ENCODE measurements at places on chromosomes 3 and 15.

DNA sequence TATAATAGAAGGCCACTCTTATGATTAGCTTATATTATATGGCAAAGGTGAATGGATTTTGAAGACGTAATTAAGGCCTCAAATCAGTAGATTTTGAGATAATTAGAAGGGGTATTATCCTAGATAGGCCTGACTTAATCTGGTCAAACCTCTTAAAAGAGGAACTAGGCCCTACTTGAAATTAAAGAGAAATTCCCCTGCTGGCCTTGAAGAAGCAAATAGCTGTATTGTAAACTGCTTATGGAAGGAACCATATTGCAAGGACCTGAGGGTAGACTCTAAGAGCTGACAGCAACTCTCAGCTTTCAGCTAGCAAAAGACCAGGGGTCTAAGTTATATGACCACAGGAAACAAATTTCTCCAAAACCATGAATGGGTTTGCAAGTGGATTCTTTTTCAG is 219.0 kb upstream of the ONECUT1 start:
- DNase-seq: no peak

DNA sequence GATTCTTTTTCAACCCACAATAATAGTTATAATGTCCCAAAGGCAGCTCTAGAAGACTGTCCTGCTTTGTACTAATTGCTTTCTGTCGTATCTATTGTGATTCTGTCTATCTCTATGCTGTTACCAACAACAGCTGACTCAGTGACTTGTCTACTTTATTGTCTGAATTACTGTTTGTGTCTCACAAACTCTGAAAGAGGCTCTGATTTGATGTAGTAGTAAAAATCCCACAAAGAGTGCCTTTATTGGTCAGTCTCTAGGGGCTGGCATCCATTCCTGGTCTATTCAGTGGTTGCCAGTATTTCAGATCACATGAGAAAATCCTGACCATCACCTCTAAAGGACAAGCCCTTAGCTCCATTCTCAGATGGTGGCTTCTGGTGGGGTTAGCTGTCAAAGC is 254.2 kb downstream of the NSUN3 start:
- DNase-seq: no peak

GRCh38 chr3:112804021-112804420 is 42.6 kb downstream of the CD200R1L start:
- DNase-seq: no peak

GRCh38 chr15:47820747-47821319 is 103.5 kb downstream of the SEMA6D start:
- peak; percentile 3 for DNase-seq

DNA sequence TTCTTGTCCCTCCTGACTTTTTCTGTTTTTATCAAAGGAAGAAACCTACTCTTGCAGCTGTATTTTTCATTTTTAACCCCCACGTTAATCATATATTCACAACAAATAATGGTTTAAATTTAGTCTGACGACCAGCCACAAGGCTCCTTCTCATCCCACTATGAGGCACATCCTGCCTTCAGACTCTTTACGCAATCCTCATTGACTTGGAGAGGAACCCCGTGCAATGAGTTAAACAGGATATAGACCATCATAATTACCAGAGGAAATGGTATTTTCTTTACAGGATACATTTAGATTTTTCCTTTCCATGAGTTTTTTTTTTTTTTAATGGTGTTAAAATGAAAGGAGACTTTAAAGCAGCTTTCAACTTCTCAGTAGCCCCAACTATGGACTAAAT is 68.5 kb downstream of the WWTR1 start:
- no peak for DNase-seq

DNA sequence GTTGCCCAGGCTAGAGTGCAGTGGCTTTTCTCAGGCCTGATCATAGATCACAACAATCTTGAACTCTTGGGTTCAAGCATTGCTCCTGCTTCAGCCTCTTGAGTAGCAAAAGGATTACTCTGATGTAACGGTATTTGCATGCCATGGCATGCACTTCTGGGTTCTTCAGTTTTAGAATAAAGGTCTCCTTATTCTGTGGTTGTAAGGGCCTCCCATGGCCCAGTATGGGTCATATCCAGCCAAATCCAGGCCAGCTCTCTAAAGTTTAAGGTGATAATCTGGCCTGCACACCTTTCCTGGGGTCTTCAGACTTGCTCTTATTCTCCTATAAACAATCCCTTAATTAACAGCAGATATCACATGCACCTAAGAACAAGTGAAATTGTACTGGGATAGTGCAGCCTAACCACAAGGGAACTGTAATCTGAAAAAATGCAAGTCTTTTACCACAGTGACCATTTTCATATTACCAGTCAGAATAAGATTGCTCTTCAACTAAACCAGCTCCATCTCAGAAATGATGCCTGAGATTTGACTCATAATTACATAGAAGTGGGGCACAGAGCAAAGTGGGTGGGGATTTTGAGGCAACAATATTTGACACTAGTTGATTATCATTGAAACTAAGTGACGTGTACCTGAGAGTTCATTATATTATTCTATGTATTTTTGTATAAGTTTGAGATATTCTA is 25.4 kb downstream of the COMMD2 start:
- no peak for DNase-seq

DNA sequence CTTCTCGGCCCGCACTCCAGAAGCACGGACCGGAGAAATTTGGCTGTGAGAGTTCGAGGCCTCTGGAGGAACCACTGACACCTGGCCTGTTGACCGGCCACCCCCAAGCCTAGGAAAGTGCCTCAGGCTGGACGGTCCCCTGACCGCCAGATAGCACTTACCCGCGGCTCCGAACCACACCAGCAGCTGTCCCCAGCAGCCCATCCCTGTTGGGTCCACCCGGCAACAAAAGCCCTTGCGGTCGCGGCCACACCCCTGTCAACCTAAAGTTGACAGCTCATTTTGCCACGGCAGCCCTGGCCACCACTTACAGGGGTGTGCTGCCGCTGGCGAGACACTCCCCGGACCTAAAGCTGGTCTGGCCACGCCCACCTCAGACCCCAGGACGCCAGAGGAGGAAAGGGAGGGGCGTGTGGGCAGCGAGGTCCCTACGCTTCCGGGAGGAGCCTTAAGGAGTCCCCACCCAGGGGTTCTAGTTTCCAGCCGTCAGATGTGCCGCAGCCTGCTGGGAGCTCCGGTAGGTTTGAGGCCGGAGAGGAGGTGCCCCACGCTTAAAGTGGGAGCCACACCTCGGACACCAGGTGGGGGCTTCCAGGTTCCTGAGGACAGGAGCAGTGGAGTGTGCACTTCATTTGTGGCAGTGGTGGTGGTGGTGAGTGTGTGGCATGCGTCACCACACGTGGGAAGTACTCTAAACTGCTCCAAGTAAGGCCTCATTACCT is at the start of gene LTK:
Gene LTK, minus strand, starts transcription at position 322 of the 722 bp plus-strand sequence. Its CDS starts 118 bp downstream, at position 204.
- DNase-seq: no peak

DNA sequence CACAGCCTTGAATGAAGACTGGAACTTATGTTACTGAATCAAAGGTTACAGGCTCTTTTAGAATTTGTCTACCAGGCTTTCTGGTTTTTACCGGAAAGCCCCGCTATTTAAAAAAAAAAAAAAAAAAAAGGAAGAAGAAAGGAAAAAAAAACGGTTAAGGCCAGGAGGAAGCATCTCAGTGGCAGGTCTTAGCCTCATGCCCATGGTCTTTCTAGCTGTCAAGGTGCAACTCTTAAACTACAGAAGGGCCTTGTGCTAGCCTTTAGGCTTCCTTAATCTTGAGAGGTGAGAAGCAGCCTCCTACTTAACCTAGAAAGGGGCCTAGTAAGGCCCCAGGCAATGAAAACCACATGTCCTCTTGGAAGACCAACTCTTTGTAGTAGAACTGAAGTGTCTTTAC is 77.5 kb downstream of the TBC1D5 start:
- no peak for DNase-seq

DNA sequence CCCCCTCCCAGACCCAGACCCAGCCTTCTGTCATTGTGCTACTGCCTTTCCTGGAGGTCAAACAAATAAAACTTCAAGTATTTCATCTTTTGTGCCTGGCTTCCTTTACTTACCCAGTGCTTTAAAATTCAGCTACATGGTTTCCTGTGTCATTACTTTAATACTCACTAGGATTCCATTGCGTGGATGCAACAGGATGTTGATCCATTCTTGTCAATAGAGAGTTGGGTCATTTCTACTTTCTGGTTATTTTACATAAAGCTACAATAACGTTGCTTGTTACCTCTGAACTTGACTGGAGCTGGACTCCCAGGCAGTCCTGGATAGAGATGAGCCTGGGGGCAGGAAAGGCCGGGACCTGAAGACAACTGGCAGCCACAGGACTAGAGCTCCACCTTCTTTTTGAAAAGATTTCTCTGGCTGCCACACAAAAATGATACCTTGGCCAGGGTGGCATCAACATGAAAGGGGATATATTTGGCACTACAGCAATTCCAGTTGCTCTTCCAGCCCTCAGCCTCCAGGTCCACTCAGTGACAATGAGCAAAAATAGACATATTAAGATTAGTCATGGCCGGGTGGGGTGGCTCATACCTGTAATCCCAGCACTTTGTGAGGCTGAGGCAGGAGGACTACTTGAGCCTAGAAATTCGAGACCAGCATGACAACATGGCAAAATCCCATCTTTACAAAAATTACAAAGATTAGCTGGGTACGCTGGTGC is 23.3 kb upstream of the HEG1 start:
- no peak for DNase-seq

DNA sequence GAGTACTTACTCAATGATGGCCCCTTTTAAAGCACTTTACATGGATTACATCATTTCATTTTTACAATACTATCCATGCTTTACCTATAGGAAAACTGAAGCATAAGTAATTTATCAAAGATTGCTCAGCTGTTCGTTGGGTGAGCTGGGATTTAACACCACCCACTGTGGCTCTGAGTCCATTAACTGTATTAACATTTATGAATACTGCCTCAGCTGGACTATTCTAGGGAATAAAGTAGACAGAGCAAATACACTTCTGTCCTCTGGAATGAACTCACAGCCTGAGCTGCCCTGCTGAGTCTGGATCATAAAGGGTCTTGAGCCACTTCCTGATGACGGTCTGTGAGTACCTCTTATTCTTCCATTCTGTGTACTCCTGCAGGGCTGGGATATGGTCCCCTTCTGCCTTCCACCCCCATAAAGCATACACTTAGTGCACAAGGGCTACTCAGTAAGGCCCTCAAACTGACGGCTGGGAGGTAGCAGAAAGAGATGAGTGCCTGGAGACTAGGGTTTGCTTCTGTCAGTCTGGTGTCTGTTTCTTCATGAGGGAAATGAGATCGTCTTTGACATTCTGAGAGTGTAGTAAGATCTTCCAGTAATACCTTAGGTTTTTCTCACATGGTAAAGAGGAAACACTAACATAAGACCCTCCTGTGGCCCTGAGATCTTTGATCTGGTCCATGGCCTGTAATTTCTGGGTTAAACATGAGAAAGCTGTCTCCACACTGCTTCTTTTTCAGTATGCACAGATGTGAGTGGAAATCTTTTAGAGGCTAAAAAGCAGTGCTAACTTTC is 12.6 kb upstream of the ST6GAL1 start:
- no peak for DNase-seq

DNA sequence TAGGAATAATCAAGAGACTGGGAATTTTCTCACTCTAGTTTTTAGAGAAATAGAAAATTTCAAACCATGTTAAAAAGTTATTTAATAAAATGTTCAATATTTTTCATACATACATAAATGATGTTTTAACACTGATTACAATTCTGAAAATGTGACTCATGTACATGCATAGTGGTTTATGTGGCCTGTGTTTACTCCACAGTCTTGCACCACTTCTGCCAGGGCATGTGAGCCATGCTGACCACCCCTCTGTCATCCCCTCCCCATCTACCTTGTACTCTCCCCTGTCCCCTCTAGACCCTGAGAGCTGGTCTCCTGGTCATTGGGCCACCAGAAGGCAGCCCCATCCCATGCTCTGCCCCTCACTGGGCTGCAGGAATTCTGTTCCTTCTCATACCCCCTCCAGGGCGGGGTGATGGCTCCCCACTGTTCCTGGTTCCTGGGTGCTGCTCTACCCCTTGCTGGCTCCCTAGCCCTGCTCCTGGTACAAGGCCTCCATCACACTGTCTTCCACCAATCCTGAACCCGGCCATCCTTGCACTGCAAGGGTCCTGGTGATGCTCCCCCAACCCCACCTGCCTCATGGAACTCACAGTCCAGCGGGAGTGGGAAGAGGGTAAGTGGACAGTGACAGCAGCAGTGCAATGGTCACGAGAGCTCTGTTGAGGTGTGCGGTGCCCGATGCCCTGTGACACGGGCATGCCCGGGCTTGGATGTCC is 24.2 kb upstream of the SLC41A3 start:
- no peak for DNase-seq

- DNase-seq: peak; percentile 27
These were observed 1.3 kb upstream of the HACD2 start for GRCh38 chr3:123586131-123586530.

DNA sequence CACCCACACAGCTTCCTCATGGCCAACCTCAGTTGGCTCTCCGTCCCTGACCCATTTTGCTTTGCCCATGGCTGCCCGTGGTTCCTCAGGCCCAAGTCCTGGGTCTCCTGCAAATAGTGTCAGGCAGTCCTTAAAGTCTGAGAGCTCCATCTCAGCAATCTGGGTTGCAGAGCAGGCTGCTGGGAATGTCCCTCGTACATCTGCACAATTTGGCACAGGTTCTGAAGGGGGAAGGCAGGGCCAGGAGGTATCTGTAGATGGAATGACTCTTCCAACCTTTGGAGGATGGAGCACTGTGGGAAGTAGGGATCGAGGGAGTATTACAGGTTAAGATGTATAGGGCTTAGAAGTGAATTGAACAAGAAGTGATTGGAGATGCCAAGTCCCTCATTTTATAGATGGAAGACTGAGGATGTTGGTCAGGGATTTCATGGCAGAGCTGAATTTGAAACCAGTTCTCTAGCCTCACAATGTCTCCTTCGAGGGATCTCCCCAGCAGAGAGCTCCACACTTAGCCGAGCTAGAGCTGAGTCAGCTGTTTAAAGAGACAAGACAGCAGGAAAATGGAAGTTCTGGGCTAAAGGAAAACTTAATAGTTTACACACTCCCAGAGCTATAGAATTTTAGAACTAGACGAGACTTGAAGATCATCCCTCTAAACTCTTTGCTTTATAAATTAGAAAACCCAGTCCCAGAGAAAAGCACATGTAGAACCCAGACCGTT is 9.2 kb downstream of the CKMT1A start:
- DNase-seq: no peak

DNA sequence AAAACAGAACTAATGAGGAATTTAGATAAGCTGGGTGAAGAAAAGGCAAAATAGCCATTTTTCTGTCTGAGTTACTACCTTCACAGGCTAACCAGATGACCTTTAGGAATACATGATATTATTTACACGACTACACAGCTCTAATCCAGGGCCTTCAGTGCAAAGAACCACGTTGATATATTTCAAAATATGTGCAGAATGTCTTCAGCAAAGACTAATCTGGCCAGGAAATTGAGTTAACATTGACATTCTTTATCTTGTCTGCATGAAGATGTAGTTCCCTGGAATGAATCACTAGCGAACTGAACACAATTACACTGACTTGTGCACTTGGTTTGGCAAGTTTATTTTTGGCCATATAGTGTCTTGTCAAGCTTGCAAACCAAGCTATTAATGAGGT is 41.5 kb downstream of the PDHB start:
- DNase-seq: no peak

Measured in HFF-Myc (cell line).